Activated CD8-positive, alpha-beta memory T cell treated with anti-CD3 and anti-CD28 coated beads, Interleukin-2, amount 10 ng/mL, durations not matched to agents 7 days and 5 days (primary cell): ENCODE measurements at places on chromosomes 7 and 10.

DNA sequence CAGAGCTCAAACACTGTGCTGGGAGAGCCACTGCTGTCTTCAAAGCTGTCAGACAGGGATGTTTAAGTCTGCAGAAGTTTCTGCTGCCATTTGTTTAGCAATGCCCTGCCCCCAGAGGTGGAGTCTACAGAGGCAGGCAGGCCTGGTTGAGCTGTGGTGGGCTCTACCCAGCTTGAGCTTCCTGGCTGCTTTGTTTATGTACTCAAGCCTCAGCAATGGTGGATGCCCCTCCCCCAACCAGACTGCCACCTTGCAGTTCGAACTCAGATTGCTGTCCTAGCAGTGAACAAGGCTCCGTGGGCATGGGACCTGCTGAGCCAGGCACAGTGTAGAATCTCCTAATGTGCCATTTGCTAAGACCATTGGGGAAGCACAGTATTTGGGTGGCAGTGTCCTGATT is 4.6 kb upstream of the CYP2C19 start:
- DNase-seq: no peak

- no peak for DNase-seq
Observed at GRCh38 chr7:154721086-154721485, 281.8 kb downstream of the PAXIP1 start.

DNA sequence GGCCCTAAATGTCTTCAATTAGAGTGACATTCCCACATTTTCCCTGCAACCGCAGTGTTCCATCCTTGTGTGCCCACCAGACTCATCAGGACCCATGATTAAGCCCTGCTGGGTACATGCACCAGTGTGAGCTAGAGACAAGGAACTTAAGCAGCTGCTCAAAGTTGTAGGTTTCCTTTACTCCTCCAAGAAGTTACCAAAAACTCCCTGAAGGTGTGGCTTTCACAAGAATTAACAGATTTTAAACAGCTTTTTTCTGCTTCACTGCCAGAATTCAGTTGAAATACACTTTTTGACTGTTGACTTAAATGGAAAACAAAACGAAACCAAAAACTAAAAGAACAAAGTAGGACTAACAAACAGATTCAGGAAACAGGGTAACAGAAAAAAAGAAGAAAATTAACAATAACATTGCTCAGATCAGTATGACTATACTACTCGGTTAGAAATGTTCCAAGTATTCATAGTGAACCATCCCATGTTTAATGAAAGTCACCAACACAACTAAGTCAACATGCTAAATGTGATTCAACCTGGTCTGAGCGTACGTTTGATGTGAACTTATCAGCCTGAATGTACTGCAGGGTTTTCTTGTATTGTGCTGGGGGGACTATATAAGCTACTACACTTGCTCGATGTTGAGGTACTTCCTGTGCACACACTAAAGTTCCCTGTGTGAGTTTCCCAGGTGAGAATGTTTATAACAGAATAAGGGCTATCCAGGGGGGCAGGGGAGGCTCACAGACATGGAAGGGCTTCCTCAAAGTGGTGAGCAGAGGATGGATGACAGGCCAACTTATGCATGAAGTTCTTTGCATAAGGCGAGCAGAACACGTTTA is 22.2 kb downstream of the SLC37A3 start:
- DNase-seq: peak; percentile 51

GRCh38 chr7:135253851-135254771 is 20.5 kb downstream of the STRA8 start:
- no peak for DNase-seq
